ENCODE measurements at places on chromosomes 5 and 9.

DNA sequence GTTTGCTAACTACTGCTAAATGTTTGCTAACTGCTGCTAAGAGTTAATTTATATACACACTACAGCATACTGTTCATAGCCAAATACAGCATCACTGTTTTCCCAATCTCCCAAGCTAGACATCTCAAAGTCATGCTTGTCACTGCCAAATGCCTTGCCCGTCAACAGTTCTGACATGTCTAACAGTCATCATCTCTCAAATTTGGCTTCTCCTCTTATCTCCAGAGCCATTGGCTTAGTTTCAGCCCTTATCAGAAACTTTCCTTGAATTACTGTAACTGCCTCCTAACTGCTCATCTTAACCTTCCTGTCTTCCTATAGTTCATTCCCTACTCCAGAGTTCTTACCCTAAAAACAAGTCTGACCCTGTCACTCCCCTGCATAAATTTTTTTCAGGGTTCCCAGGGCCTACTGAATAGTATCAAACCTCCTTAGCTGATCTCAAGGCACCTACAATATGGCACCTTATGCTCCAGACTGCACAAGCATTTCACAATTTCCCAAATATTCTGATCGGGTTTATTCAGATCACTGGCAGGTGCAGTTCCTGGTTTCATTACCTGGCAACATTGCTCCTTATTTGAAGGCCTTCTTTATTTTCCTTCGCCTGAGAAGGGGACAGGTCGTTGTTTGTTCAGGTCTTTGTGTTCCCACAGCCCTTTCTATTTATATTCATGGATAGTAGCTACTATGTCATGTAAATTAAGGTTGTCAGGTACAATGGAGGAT, 55.9 kb upstream of the ANKRD55 start:
- DNase-seq, result no peak

- DNase-seq, result no peak
Observed at GRCh38 chr5:139752506-139753473, 42.8 kb upstream of the PSD2 start.

DNA sequence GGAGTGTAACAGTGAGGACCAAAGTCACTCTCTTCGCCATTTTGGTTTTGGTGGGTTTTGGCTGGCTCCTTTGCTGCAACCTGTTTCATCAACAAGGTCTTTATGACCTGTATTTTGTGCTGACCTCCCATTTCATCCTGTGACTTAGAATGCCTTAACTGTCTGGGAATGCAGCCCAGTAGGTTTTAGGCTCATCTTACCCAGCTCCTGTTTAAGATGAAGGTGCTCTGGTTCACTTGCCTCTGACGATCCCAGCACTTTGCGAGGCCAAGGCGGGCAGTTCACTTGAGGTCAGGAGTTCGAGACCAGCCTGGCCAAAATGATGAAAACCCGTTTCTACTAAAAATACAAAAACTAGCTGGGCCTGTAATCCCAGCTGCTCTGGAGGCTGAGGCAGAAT, 1.8 kb upstream of the CKS2 start:
- DNase-seq, result no peak

- DNase-seq, result no peak
Observed at GRCh38 chr9:137089232-137089947, 2.6 kb downstream of the MAN1B1 start.

GRCh38 chr5:111557686-111558085, 45.4 kb upstream of the STARD4 start:
- DNase-seq, result no peak

GRCh38 chr9:76203373-76203772, 190.9 kb downstream of the RFK start:
- no peak for DNase-seq

GRCh38 chr5:80151890-80152289, 104.0 kb downstream of the SERINC5 start:
- no peak for DNase-seq

GRCh38 chr9:28887188-28887884, 1314.1 kb upstream of the C9orf72 start:
- no peak for DNase-seq

- no peak for DNase-seq
Observed at GRCh38 chr9:83698976-83699585, 8.7 kb downstream of the UBQLN1 start.

- no peak for DNase-seq
Observed at GRCh38 chr5:133065471-133065870, 13.7 kb downstream of the HSPA4 start.

- DNase-seq, result no peak
Observed at GRCh38 chr9:114476891-114477469, 28.3 kb downstream of the WHRN start.

DNA sequence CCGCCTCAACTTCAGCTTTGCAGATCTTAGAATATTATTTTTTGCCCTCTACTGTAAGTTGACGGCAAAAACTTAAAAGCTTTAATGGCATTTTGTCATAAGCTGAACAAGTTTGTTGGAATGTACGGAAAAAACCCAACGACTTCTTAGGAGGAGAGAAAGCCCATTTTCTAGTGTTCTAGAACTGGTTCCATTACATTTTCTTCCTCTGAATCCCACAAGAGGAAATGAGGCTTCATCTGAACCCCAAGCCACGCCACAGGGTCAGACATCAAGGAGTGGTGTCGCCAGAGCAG, 113.7 kb downstream of the LHFPL2 start:
- no peak for DNase-seq

- no peak for DNase-seq
Observed at GRCh38 chr9:133967024-133967741, 24.9 kb downstream of the VAV2 start.

DNA sequence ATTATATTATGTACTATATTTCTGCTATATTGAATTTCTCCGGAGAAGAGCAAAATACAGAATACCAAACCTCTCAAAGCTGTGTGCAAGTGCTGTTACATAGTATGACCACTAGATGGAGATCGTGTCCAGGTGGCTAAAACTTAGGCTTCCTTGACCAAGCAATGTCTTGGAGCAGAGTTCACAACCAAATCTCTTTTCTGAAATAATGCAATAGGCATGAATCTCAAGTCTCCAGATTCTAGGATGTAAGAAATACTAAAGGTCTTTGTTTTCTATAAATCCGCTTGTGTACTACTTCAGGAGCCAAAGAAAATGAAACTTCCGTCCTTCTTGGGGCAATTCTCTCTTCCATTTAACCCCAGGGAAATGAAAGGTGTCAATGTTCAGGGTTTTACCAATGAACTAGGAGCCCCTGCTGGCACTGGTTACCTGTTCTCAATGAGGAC, 181.5 kb upstream of the RAI14 start:
- no peak for DNase-seq

Data from stimulated activated CD8-positive, alpha-beta memory T cell treated with anti-CD3 and anti-CD28 coated beads, Interleukin-15, amount 100 ng/mL, for 48 hours (primary cell).